Muscle of arm (tissue), 14 donors: ENCODE measurements at places on chromosomes 5 and 9.

- DNase-seq, result no peak
These were observed 19.3 kb downstream of the MOCS2 start for GRCh38 chr5:53090229-53090628.

GRCh38 chr5:76402886-76403765 lies at the start of gene IQGAP2:
IQGAP2 (plus strand) TSS chr5:76403285; CDS start chr5:76403546, 261 bp downstream.
- peak; percentile 85 for DNase-seq

GRCh38 chr5:128446-128845 lies 36.5 kb downstream of the PLEKHG4B start:
- DNase-seq, result no peak

- DNase-seq, result no peak
These were observed 48.7 kb downstream of the DNAJC21 start for GRCh38 chr5:34977934-34978613.

GRCh38 chr9:91972711-91973110 lies 22.7 kb upstream of the ROR2 start:
- DNase-seq, result no peak

DNA sequence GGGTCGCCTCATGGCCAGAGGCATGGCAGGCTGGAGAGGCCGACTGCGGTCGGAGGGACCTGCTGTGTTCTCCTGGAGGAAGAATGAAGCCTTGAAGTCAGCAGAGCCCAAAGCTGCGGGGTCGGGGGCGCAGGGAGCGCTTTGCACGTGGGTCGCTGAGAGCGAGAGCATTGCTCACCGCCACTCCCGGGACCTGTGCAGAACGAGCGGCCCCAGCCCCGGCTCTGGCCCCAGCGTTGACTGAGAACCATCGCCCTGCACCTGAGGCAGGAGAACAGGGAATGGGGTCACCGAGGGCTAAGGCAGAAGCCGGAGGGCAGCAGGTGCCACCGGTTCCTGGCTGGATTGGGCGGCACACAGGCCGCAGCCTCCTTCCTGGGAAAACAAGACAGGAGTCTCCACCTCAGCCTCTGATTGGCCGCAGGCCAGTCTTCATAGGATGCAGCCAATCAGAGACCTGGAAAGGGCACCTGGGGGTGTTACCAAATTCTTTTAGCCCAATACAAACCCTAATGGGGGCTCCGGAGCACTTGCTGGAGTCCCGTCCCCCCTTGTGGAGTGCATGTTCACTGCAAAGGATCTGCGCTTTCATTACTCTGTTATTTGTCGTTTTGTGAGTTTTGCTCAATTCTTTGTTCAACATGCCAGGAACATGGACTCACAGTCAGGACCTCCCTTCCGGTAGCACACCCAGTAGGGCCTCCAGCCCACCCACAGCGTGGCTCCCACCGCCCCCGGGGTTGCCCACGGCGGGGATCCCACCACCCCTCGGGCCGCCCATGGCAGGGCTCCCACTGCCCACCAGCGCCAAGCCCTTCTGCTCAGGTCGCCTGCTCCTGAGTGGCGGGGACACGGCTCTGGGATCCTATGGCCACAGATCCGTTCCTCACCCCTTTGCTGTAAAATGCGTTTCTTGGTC lies 24.7 kb upstream of the SLC6A19 start:
- DNase-seq, result no peak

- no peak for DNase-seq
These were observed 100.6 kb upstream of the ADAMTS19 start for GRCh38 chr5:129359450-129359849.
